CD8-positive, alpha-beta memory T cell (primary cell): ENCODE measurements at places on chromosomes 2 and 18. TPM values are rescaled to one million over a fixed set of nuclear protein-coding genes. Genes with fewer than 3 reads are reported as not detected.

GRCh38 chr2:11757101-11757500 is 10.7 kb downstream of the LPIN1 start:
- no peak overlapping the region for H3K4me3 ChIP-seq
- peaks cover 69% of the 10 kb centered on the region for H3K4me1 ChIP-seq
- H3K27me3 ChIP-seq: no peaks in the 10 kb centered on the region
- no peaks in the 10 kb centered on the region for H3K36me3 ChIP-seq
- no peak for DNase-seq

DNA sequence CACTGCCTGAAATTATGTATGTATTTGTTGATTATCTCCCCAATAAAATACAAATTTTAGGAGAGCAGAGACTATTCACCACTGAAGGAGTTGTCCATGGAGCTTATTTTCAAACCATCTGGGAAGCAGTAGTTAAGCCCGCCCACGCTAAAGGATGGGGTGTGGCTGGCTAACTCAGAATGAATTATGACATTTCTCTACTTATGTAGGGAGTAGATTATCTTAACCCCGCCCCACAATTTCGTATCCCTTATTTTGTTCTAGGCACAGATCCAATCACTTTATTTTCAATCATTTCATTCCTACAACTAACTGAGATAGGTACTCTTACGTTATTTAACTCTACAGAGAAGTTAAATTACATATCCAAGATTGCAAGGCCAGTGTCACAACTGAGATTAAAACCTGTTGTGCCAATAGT is 1.4 kb upstream of the LAPTM4A start:
- H3K27ac ChIP-seq: peak overlapping the region; percentile 100
- H3K4me3 ChIP-seq: peak overlapping the region; percentile 96
- H3K27me3 ChIP-seq: peaks cover 6% of the 10 kb centered on the region
- no peaks in the 10 kb centered on the region for H3K36me3 ChIP-seq
- H3K4me1 ChIP-seq: peaks cover 29% of the 10 kb centered on the region

DNA sequence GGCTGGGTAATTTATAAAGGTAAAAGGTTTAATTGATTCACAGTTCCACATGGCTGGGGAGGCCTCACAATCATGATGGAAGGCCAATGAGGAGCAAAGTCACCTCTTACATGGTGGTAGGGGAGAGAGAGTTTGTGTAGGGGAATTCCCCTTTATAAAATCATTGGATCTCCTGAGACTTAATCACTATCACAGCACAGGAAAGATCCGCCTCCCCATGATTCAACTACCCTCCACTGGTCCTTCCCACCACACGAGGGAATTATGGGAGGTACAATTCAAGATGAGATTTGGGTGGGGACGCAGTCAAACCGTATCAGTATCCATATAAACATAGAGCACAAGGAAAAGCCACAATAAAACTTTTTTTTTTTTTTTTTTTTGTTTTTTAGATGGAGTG is 172.6 kb upstream of the PIEZO2 start:
- DNase-seq: no peak
- no peaks in the 10 kb centered on the region for H3K4me1 ChIP-seq
- H3K27me3 ChIP-seq: no peaks in the 10 kb centered on the region
- no peaks in the 10 kb centered on the region for H3K36me3 ChIP-seq
- H3K4me3 ChIP-seq: no peak overlapping the region
- H3K27ac ChIP-seq: no peak overlapping the region

- no peaks in the 10 kb centered on the region for H3K36me3 ChIP-seq
- H3K4me3 ChIP-seq: no peak overlapping the region
- no peak for DNase-seq
- no peak overlapping the region for H3K27ac ChIP-seq
- no peaks in the 10 kb centered on the region for H3K27me3 ChIP-seq
- no peaks in the 10 kb centered on the region for H3K4me1 ChIP-seq
These were observed 149.5 kb downstream of the CCBE1 start for GRCh38 chr18:59547581-59548182.

The DLX1 gene
- not detected for total RNA-seq

The BCL2 gene
- 58.9 TPM for total RNA-seq
